ENCODE measurements at places on chromosomes 11 and 22.

DNA sequence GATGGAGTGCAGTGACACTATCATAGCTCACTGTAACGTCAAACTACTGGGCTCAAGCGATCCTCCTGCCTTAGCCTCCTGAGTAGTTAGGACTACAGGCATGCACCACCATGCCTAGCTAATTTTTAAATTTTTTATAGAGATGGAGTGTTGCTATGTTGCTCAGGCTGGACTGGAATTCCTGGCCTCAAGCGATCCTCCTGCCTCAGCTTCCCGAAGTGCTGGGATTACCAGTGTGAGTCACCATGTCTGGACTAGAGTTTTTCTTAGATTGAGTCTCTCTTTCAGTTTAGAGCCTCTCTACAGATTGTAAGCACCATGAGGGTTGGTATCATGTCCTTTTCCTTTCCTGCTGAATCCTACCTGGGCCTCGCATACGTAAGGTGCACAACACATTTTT, 57.3 kb upstream of the ALKBH3 start:
- DNase-seq, result no peak

DNA sequence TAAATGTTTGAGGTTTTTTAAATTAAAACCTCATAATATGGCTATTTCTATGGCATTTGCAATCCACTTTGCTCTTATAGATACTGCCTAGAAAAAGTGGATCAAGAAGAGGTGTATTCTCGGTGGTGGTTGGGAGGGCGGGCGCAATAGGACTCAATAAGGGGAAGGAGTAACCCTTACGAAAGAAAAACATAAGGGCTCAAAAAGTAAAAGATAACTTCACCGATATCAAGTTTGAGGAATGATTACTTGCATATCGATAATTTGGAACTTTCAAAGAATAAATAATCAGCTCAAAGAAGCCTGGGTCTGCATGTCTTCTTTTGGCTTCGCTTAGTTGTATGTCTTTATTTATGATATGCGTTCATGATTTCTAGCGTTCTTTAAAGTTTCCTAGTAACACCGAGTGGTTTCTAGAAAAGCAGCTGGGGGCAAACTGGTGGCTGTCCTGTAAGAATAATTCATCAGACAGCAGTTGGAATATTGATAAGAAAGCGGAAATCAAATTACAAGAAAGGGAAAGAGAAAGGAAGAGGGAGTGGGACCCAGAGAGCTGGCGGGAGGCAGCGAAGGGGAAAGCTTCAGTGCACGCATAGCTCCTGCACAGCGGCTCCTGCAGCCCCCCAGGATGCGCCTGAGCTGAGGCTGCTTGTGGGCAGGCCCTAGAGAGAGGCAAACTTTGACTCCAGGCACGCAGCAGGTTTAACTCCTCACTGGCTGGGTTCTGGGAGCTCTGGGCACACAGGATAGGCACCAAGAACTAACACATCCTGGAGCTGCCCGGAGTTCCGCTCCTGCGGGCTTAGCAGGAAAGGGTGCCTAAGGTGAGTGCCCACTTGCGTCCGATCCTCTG, 9.1 kb upstream of the FLI1 start:
- DNase-seq, result no peak

GRCh38 chr11:85823816-85824215, 12.9 kb upstream of the SYTL2 start:
- DNase-seq, result no peak

GRCh38 chr22:30309951-30310741, 16.6 kb downstream of the TBC1D10A start:
- DNase-seq, result no peak

DNA sequence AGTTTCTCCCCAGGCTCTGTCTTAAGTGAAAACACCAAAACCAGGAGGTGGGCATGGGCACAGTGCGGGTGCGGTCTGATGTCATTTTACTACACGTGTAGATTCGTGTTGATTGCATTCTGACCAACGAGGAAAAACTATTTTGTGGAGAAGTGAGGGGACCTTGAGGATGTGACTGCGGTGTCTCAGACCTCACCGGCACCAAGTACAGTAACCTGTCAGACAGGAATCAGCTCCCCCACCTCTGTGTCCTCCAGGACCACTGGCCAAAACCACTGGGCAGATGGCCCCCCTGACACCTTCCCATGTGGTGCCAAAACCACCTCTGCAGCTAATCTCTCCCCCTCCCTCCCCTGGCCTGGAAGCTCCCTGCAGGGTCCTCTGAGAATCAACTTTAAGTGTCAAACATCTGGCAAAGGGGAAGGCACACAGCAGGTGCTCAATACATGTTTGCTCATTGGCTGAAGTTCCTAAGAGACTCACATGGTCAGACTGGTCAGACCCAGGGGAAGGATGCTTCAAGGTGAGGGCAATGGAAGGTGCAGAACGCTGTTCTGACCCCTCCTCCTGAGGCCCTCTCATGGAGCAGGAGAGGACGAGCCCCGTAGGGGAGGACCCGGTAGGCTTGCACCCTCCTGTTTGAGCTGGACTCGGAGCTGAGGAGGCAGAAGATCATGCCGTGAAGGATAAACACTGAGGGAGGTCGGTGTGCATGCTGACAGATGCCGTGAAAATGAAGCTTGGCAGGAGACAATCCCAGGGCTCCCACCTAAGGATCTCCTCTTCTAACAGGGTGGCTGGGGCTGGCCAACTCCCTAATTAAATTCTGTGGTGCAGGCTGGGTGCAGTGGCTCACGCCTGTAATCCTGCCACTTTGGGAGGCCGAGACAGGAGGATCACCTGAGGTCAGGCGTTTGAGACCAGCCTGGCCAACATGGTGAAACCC, 129.9 kb downstream of the MPPED1 start:
- DNase-seq, result no peak

DNA sequence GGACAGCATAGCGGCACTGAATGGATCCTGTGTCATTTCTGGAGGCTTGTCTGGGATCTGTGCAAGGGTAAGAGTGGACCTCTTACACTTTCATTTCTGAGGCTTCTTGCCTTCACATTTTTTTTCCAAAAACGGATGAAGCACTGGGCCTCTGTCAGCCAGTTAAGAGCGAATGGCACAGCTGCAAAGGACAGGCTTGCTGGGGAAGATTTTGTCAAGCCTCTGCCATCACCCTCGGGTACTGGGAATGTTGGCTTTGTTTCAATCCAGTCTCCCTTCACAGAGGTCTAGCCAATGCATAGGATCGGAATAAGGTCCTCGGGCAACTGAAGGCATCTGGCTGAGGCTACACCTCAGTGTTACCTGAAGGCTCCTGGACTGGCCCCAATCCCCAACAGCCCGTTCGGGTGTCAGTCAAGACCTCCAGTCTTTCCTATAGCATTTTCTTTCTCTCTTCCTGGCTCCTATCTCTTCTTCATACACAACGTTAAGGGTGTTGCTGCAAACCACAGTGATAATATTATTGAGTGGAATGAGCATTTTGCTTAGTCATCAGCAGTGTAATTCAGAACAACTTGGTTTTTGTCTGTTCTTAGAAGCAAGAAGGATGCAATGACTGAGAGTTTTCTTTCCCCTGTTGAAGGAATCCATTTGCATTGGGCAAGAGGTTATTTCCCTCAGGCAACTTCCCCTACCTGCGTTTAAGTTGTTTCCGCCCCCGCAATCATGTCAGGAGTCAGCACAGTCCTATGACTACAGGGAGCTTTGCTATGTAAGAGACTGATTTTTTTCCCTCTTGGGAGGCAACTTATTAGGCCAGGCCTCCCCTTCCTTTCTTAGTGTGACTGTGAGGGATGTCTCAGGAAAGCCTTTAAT, 22.8 kb downstream of the NPAT start:
- DNase-seq, result no peak

DNA sequence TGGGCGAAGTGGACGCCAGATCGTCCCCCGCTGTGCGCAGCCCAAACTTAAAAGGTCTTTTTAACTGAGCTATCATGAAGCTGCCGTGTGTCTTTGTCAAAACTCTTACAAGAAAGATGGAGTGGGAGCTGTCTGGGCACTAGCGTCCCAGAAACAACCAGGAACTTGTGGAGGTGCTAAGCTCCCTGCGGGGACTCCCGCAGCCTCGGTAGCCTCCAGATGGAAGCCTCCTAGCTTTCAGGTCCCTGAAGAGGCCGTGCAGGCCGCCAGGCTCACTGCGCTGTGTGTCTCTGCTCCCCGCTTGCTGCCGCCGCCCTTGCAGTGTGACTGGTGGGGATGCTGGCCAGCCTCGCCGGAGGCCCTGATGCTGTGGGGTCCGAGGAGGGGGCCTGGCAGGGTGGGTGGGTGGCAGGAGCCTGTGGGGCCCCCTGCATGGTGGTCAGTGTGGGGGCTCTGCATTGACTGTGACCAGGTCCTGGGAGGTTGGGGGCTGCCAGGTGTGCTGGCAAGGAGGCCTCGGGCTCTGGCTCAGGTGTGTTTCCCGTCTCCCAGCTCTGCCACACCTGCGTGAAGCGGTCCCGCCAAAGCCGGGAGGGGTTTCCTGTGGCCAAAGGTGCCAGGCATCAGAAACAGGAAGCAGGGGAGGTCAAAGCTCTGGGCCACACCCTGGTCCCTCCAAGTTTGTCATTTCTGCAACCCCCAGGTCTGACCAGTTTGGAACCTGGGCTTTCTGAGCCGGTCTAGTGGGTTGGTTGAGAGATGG, 1.2 kb downstream of the TRABD start:
- no peak for DNase-seq

DNA sequence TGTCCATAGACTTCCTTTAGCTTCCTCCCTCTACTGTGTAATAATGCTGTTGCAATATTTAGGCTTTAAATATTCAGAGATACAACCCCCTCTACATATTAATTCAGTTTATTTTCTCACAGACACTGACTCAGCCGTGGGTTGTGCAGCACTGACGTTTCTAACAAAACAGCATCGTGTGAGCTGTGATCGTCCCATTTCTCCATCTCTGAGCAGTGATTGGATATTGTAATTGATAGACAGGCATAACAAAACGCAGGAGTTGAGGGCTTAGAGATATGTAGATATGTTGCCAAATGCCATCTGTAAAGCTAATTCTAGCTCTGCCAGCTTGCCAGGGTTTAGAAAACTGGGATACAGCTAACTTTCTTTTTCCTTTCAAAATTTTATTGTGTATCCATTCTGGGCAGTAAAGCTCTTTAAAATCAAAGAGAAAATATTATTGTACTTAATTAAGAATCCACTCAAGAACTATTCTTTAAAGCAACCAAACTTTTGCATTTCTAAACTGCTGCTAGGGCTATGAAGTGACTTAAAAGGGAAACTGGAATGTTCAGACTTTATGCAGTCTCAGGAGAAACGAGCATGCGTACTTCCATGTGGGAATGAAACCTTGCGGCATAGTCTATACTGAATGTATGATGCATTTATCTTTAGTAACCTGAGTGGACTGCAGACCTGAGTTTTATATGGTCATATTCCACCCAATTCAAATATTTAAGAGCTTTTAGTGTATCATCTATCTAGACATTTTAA, 22.7 kb downstream of the BTBD10 start:
- DNase-seq, result no peak

- DNase-seq, result no peak
Measured at GRCh38 chr22:46110215-46110614, 40.1 kb upstream of the PPARA start.

DNA sequence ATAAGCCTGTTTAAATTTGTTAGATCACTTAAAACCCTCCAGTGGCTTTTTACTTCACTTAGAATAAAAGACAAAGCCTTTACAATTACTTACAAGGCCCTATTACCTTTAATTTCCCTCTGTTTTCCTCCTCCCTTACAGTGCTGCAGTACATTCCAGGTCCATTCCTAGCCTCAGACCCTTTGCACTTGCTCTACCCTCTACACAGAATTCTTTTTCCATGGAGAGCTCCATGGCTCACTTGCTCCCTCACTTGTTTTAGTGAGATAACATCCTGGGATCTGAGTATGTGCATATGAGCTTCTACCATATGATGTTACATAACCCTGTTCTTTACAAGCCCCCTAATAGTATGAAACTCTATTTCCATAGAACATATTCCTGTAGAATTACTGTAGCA, 24.4 kb downstream of the ZNF214 start:
- DNase-seq, result no peak

DNA sequence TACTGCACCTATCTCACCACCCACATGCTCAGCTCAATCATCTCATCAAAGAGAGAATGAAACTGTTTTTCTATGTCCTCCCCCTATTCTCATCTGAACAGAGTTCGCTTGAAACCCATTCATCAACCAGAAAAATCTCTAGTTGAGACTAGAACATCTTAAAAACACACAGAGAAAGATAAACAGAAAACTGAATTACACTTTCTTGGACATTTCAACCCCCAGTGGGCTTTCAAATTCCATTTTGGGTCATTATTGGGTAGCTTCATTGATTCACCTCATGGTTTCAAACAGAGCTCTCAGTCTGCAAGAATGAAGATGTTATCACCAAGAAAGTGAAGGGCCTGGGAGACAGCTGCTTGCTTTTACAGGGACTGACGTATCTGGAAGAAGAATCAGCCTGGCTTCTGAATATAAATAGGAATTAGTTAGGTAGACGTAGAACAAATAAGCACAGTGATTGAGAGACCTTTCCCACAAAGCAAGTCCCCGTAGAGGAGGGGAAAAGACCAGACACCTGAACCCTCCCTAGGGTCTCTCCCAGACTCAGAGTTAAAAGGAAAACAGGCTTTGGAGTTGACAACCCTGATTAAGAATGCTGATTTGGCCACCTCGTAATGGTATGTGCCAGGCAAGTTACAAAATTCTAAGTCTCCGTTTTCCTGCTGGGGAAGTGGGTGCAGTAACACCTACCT, 155.7 kb downstream of the BBOX1 start:
- no peak for DNase-seq

DNA sequence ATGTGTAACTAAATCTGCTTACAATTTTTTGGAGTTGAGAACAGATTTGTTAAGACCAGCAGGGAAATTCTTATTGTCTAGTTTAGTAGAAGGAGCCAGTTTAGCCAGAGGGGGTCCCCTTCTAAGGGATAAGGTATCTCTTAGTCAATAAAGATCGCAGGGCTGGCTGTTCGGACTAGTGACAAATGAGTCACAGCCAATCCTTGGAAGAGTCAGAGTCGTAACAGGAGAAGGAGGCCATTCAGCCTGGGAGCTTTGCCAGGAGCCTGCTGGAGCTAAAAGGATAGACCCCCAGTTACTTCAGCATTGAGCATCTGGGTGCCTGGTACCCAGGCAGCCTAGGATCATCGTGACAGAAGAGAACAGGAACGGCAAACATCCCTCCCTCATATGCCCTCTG, 191.6 kb upstream of the ARHGAP20 start:
- DNase-seq, result no peak

DNA sequence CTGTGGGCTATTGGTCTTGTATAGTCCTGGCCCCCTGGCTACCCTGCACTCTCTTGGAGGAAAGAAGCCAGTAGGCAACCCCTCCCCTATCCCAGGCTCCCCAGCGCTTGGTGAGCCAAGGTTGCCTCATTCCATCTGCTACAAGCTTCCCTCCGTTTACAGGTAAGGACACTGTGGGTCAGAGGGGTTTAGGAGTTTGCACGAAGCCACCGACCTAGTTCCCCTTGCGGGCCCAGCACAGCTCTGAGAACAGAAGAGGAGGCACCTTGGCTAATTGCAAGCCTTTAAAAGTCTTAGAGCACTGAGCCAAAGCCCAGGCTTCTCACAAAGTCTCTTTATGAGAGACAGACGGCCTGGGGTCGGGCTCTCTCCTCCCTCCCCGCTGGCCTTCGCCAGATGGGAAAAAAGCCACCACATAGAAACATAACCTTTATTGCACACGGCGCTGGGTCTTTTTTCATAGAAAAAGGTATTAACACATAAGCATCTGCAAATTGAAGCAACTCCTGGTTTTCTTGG, 99.8 kb downstream of the CEP164 start:
- DNase-seq, result no peak

- no peak for DNase-seq
Measured at GRCh38 chr22:37383341-37383740, 43.9 kb downstream of the ELFN2 start.

Data from substantia nigra (tissue), 51 donors.